Lung (tissue), 17 donors: ENCODE measurements at places on chromosomes 1 and 21. TPM values are rescaled to one million over a fixed set of nuclear protein-coding genes. Genes with fewer than 3 reads are reported as not detected.

- no peak for DNase-seq
Observed at GRCh38 chr1:41371630-41372599, 10.7 kb downstream of the FOXO6 start.

GRCh38 chr1:41698916-41699860 lies 214.7 kb upstream of the EDN2 start:
- no peak for DNase-seq

- no peak for DNase-seq
Observed at GRCh38 chr1:19734472-19734999, 65.2 kb downstream of the TMCO4 start.

DNA sequence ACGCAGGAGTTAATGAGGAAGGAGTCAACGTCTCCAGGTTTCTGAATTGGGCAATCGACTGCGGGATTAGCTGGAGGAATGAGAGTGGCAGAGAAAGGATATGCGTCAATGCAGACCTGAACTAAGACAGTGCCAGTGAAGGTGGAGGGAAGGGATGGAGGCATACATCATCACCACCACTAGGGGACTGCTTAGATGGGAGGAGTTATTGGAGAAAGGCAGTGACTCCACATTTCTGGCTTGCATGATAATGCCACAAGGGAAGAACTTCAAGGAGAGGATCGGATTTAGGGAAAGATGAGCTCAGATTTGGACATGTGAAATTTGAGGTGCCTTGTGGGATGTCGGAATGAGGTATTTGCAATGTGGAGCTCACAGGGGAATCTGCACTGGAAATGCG lies 17.5 kb downstream of the VASH2 start:
- DNase-seq: no peak

AVPR1B gene
- total RNA-seq: not detected

HSPG2 gene
- 180 TPM for total RNA-seq

CLDN17 gene
- total RNA-seq: not detected
